ENCODE measurements at places on chromosomes 6 and 20.

GRCh38 chr6:10316373-10316721, 98.5 kb downstream of the TFAP2A start:
- no peak for DNase-seq

DNA sequence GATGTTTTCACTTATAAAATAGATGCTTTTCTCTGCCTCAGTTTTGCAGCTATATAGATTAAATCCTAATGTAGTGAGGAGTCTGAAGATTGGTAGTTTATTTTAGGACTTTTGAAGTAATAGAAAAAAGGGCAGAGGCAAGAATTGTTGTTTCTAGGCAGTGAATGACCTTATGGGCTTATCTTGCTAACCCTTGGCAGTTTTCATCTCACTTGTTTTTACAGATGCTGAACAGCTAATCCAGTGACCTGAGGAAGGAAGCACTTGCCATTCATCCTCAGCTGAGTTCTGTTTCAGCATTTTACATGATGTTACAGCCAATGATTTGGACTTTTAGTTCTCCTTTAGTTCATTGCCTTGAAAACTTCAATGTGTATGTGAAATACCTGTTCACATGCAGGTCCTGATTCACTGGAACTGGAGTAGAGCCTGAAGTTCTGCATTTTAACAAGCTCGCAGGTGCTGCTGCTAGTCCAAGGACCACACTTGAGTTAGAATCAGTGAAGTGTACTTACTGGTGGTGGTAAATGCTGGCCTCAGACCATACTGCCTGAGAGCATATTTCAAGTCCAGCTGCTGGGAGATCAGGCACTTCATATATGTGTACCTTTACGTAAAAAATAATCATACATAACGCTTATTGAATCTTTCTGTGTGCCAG, 86.9 kb downstream of the TULP4 start:
- no peak for DNase-seq

DNA sequence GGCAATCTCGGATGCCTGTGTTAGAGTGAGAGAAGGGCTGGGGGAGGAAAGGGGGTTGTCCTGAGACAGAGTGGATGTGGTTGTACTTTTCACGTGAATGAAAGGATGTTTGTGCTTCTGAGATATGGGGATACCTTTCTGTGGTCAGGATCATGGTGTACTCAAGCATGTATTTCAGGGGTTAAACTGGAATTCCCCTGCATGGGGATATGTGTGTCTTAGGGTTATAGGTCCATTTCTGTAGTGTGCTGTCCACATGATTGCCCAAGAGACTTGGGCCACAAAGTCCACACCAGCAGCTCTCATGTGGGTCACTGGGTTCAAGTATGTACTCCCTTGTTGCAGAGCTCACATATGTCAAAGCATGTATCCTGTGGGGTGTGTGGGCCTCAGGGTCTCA, 10.5 kb downstream of the SYNGAP1 start:
- no peak for DNase-seq

DNA sequence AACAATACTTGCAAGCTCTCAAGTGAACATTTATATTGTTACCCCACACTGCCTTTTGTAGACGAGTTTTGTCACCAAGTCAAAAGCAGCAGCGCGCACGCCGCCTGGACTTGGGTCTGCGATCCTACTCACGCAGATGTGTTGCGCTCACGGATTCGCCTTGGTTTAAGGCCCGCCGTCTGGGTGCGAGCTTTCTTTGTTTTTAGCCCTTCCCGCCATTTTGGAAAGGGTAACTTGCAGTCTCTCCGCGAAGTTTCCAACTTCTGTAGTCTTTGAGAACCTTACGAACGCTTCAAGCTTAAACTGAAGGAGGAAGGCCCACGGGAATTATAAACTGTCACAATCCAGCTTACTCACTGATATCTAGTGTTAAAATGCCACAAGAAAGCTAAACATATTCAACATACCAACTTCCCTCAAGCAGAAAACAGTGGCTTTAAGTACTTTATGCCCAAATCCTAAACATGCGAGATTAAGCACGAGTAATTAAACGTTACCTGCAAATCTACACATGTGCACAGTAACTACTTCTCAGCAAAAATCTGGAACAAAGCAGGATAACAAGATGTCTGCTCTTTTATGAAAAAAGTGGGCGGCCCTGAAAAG, 80.4 kb upstream of the BTN3A2 start:
- DNase-seq, result peak; percentile 35

DNA sequence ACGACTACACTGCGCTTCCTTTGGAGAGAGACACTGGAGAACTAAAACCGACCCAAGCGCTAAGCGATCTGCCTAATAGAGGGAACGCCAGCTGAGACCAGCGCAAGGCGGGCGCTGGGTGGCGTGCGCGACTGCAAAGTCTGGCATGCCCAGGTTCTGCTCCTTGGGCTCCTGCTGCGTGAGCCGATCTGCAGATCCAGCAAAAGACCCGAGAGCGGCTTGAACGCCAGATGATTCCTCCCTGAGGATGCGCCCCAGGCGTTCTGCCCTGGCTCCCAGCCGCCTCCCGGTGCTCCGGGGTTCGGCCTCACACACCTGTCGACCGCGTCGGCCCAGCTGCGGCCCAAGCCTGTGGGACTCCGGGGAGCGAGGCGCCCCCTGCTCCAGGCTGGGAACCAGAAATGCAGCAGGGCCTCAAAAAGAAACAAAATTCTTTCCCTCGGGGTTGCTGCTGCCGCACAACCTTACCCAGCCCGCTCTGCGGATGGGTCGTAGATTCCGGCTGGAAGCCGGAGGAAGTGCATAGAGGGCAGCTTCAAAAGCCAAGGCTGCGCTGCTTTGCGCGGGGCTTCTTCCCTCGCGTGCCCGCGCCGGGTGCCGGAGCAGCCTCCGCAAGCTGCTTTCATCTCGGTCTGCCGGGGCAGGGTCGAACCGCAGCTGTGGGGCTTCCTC, 17.9 kb upstream of the PRDM13 start:
- peak; percentile 58 for DNase-seq

GRCh38 chr20:32536851-32537656, 48.1 kb downstream of the NOL4L start:
- DNase-seq, result no peak

DNA sequence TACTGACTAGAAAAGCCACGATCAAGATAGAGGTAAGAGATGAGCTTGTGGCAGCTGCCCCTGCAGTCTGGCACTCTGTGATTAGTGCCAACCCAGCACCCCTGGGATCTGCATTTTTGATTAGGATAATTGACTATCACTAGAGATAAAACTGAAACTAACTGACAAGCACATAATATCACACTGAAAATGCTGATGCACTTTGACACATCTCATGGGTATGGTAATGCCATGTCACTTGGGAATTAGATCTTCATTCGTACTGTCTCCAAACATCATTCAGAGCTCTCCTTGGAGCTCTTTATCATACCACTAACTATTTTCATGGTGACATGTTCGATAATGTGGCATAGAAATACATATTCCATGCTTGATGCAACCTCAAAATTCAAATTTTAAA, 612.9 kb upstream of the BTBD3 start:
- no peak for DNase-seq

DNA sequence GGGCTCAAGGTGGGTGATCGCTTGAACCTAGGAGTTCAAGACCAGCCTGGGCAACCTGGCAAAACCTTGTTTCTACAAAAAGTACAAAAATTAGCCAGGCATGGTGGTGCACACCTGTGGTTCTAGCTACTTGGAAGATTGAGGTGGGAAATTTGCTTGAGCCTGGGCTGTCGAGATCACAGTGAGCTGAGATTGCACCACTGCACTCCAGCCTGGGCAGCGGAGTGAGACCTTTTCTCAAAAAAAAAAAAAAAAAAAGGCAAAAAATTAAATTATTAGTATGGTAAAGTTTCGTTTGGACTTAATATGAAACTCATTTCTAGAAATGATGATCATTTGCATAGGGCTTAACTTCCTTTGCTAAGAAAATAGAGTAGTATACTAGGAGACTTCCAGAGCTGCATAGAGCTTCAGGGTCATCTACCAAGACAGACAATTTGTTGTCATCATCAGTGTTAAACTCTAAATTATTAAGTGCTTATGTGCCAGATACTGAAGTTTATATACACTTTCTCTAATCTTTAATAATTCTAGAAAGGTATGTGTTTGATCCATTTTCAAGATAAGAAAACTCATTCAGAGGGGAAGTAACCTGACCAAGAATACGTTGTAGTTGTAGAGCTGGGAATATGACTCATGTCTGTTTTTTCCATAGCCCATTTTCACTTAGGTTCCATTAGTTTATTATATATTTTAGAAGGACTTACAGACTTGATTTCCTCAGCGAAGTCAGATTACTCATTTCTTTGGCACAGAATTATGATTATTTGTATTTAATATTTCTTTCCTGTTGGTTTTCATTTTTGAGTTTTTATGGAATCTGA, 84.5 kb downstream of the SLC16A10 start:
- DNase-seq, result no peak

GRCh38 chr20:6480328-6481200, 286.9 kb upstream of the BMP2 start:
- DNase-seq, result no peak

DNA sequence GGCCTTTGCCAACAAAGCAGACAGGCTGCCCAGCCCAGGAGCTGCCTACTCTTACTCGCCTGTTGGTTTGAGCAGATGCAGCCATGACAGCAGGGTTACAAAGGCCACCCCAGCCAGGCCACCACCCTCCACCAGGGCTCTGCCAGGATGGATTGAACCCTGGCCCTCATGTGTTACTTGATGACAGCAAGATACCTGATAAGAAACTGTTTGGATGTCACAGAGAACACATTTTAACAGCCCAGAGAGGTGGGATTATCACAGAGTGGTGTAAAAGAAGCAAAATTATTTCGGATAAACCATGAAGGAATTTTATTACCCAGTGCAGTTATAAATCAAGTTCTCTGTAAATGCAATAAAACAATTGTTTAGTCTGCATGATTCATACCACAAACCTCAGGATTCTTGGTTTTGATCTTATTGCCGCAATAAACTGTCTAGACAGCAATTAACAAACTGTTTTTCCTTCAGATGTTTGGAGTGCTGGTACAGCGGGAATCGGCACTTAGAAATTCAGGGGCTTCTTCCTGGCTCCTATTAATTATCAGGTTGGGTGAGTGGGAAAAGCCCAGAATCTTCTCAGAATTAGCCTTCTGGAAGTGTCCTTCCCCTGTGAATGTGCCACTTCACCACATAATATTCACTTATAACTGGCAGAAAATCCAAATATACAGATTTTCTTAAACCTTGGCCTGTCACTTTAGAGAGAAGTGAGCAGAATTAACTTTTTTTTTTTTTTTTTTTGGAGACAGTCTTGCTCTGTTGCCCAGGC, 58.0 kb upstream of the SALL4 start:
- no peak for DNase-seq

- DNase-seq, result no peak
Measured at GRCh38 chr6:89584539-89584938, 54.0 kb downstream of the LYRM2 start.

GRCh38 chr6:118408863-118409262, 139.2 kb upstream of the PLN start:
- DNase-seq, result no peak

GRCh38 chr6:25617997-25618396, 34.0 kb upstream of the SCGN start:
- DNase-seq, result no peak

DNA sequence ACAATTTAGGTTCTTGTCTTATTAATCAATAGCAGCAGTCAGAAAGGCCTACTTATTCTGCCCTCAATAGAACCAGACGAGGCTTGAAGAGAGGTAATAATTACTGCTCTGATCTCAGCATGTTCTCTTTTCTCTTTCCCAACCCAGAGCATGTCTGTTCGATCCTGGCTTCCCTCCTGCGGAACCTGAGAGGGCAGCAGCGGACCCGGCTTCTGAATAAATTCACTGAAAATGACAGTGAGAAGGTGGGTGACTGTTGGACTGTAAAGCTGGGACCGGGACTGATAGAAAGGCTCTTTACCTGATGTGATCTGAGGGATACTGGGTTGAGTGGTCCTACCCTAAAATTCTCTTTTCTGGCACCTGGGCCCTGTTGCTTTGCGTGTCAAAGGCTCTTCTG, 63.0 kb upstream of the VSTM2L start:
- no peak for DNase-seq

GRCh38 chr20:9200196-9200595, 131.3 kb downstream of the PLCB4 start:
- no peak for DNase-seq

- no peak for DNase-seq
Measured at GRCh38 chr6:44599672-44600071, 212.2 kb downstream of the CDC5L start.

- DNase-seq, result no peak
Measured at GRCh38 chr20:20851385-20851784, 138.9 kb upstream of the RALGAPA2 start.

DNA sequence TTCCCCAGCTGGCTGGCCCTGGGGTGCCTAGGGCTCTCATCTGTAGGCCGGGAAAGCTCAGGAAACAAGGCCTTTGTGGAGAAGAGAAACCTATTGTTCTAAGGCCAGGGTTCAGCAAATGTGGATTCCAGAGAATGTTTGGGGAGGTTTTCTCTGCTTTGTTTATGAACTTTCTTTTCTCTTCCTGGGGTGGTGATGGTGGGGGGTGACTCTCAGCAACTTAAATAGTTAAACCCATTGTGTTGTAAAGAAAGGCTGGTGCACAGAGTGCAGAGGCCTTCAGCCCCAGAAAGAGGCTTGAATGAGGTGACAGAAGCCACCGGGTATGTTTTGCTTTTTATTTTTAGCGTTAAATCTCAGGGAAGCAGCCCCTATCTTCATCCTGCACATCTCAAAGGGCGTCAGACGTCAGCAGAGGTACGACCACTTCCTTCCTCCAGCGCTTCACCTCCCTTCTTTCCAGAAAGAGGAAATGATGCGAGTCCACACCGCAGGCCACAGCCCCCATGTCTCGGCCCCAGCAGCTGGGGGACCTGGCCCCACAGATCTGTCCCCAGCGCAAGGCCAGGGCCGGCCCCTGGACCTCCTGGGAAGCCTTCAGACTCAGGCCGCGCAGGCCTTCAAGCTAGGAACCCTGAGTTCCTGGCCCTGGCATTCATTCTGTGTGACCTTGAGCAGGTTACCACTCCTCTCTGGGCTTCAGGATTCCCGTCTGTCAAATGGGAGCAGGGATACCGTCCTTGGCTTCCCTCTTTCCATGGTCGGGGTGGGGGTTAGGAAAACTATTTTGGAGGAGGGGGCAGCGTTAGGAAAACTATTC, 605 bp upstream of the PPP1R16B start:
- no peak for DNase-seq

DNA sequence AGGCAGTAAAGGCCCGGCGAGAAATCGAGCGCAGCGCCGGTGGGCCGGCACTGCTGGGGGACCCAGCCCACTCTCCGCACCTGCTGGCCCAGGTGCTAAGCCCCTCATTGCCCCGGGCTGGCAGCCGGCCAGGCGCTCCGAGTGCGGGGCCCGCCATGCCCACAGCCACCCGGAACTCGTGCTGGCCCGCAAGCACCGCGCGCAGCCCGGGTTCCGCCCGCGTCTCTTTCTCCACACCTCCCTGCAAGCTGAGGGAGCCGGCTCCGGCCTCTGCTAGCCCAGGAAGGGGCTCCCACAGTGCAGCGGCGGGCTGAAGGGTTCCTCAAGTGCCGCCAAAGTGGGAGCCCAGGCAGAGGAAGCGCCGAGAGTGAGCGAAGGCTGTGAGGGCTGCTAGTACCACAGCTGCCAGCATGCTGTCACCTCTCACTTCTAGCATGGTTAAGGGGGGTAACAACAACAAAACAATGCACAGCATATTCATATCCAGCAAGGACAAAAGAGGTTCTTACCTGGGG, 11.3 kb upstream of the GMPR start:
- DNase-seq, result no peak

- no peak for DNase-seq
Measured at GRCh38 chr20:36969478-36970186, 18.1 kb upstream of the SAMHD1 start.

- DNase-seq, result no peak
Measured at GRCh38 chr6:111838749-111839484, 34.3 kb downstream of the FYN start.

GRCh38 chr20:62832951-62833391, 16.1 kb downstream of the COL9A3 start:
- no peak for DNase-seq

GRCh38 chr6:131721161-131721560, 10.3 kb upstream of the CTAGE9 start:
- DNase-seq, result no peak

Data from NCI-H446 (cell line).